ENCODE measurements at places on chromosomes 4 and X.

DNA sequence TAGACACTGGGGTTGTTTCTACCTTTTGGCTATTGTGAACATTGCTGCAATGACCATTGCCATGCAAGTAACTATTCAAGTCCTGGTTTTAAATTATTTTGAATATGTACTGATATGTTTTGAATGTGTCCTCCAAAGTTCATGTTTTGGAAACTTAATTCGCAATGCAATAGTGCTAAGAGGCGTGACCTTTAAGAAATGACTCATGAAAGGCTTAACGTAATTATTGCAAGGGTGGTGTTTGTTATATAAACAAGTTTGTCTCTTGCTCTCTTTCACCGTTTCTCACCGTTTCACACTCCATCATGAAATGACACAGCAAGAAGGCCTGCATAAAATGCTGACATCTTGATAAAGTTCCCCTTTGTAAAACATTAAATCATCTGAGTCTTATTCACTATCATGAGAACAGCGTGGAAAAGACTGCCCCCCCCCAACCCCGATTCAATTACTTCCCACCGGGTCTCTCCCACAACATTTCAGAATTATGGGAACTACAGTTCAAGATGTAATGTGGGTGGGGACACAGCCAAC lies 506.9 kb upstream of the FAM47C start:
- H3K36me3 ChIP-seq: no peaks in the 10 kb centered on the region
- H3K4me1 ChIP-seq: no peaks in the 10 kb centered on the region
- H3K27ac ChIP-seq: no peak overlapping the region
- no peak overlapping the region for H3K4me3 ChIP-seq
- H3K27me3 ChIP-seq: no peaks in the 10 kb centered on the region

GRCh38 chr4:41660352-41660751 lies 88.2 kb downstream of the PHOX2B start:
- no peak overlapping the region for H3K4me3 ChIP-seq
- H3K27me3 ChIP-seq: no peaks in the 10 kb centered on the region
- DNase-seq: no peak
- no peak overlapping the region for H3K27ac ChIP-seq
- H3K4me1 ChIP-seq: no peaks in the 10 kb centered on the region

DNA sequence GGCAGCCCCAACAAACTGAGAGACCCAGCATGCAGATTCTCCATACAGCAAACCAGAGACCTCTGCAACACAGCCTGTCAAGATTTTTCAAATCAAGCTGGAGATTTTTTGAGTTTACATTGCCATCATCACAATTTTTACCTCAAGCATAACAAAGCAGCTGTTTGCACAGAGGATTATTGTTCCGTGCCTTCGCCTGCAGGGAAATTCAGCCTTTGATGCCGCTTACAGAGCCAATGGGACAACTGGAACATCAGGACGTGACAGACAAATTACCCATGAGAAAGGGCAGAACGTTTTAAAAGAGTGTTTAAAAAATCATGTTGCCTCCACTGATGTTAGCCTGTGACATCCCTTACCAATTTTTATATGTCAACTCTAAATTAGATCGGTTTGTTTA lies 363.7 kb downstream of the FBXW7 start:
- no peaks in the 10 kb centered on the region for H3K4me1 ChIP-seq
- H3K36me3 ChIP-seq: no peaks in the 10 kb centered on the region
- no peak for DNase-seq
- no peak overlapping the region for H3K4me3 ChIP-seq
- H3K27ac ChIP-seq: no peak overlapping the region

DNA sequence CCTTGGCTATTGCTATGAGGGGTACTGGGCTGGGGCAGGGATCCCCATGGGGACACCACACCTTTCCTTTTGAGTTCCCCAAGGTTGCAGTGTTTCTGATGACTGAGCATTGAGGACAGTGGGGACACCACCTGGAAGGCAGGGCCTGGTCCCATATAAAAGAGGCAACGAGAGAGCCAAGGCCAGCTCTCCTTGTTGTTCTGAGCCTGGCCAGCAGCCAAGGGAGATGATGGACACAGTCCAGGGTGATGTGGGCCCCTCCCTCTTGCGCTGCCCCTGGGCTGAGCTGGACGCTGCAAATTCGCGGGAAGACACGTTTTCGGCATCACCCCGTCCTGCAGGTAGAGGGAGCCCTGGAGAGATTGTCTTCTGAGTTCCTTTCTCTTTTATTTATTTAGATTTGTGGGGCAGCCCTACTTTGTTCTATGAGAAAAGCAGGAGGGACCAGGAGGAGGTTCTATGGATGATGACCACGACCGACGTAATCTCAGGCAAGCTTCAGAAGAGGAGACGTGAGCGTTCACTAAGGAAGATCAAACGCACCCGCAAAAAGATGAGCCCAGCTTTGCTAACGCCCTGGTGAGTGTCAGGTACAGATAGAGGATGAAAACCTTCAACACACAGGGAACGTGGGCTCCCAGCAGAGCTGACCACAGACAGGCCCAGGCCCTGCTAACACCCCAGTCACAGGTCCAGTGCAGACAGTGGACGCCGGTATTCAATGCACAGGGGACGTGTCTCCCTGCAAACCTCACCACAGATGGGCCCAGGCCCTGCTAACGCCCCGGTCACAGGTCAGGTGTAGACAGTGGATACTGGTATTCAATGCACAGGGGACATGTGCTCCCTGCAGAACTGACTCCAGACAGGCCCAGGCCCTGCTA lies 97.4 kb downstream of the SHOX start:
- H3K27ac ChIP-seq: no peak overlapping the region
- H3K4me1 ChIP-seq: no peaks in the 10 kb centered on the region
- no peaks in the 10 kb centered on the region for H3K36me3 ChIP-seq
- no peak for DNase-seq
- H3K27me3 ChIP-seq: no peaks in the 10 kb centered on the region

GRCh38 chr4:11470438-11471045 lies 41.8 kb upstream of the HS3ST1 start:
- H3K27me3 ChIP-seq: no peaks in the 10 kb centered on the region
- no peaks in the 10 kb centered on the region for H3K36me3 ChIP-seq
- no peaks in the 10 kb centered on the region for H3K4me1 ChIP-seq
- peak; percentile 24 for DNase-seq
- H3K27ac ChIP-seq: no peak overlapping the region

DNA sequence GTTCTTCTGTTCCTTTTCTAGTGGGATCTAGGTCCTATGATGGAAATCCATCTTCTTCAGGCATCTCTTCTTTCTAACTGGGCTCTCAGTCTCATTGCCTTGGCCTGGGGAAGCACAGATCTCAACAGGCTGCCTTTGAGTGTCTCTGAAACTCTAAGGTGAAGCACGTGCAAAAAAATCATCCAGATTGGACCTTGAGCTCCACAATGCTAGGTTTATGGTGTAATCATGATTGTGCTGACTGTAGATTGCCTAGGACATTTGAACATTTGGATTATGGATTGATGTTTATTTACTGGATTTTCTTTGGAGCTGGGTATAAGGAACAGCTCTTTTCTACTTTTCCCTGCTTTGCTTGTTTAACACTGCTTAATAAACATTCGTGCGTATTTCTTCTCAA lies 191.5 kb upstream of the NR3C2 start:
- H3K27me3 ChIP-seq: no peaks in the 10 kb centered on the region
- H3K27ac ChIP-seq: no peak overlapping the region
- H3K4me3 ChIP-seq: no peak overlapping the region
- DNase-seq: no peak

DNA sequence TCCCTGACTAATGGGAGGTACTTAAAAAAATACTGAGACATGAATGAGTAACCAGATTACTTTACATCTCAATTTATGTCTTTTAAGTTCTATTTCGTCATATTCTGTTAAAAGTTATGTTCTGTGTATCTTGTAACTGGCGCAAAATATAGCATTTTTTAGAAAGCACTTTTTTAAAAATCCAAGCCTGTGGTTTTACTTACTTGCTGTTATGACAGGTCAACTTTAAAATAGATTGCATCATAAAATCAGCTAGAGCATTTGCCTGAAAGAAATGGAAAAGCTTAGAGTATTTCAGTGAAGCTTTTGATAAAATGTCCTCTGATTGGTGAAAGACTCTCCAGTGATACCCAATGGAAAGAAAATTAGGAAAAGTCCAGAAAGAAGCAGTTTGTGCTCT lies 1892.3 kb upstream of the TENM3 start:
- H3K27ac ChIP-seq: no peak overlapping the region
- H3K4me3 ChIP-seq: no peak overlapping the region
- DNase-seq: no peak
- no peaks in the 10 kb centered on the region for H3K4me1 ChIP-seq
- no peaks in the 10 kb centered on the region for H3K27me3 ChIP-seq
- no peaks in the 10 kb centered on the region for H3K36me3 ChIP-seq

- H3K4me1 ChIP-seq: no peaks in the 10 kb centered on the region
- DNase-seq: no peak
- no peaks in the 10 kb centered on the region for H3K36me3 ChIP-seq
- H3K27me3 ChIP-seq: no peaks in the 10 kb centered on the region
- no peak overlapping the region for H3K27ac ChIP-seq
Observed at GRCh38 chr4:111268769-111269414, 646.0 kb upstream of the PITX2 start.

GRCh38 chr4:79613269-79613935 lies 205.4 kb upstream of the GK2 start:
- no peaks in the 10 kb centered on the region for H3K36me3 ChIP-seq
- H3K4me3 ChIP-seq: no peak overlapping the region
- H3K4me1 ChIP-seq: no peaks in the 10 kb centered on the region
- H3K27me3 ChIP-seq: no peaks in the 10 kb centered on the region
- no peak for DNase-seq

GRCh38 chr4:165872461-165873297 lies at the start of gene TLL1:
TLL1 (plus strand) TSS chr4:165873237; CDS start chr4:165873905, 668 bp downstream.
- H3K4me1 ChIP-seq: no peaks in the 10 kb centered on the region
- peak within 1 kb of the TSS; percentile 38 for H3K27ac ChIP-seq
- no peaks in the 10 kb centered on the region for H3K36me3 ChIP-seq
- no peaks in the 10 kb centered on the region for H3K27me3 ChIP-seq
- DNase-seq: peak; percentile 5
- peak within 1 kb of the TSS; percentile 30 for H3K4me3 ChIP-seq

GRCh38 chr4:168610911-168611530 lies 114.2 kb downstream of the PALLD start:
- H3K27ac ChIP-seq: no peak overlapping the region
- no peak for DNase-seq
- H3K4me1 ChIP-seq: no peaks in the 10 kb centered on the region
- no peak overlapping the region for H3K4me3 ChIP-seq

DNA sequence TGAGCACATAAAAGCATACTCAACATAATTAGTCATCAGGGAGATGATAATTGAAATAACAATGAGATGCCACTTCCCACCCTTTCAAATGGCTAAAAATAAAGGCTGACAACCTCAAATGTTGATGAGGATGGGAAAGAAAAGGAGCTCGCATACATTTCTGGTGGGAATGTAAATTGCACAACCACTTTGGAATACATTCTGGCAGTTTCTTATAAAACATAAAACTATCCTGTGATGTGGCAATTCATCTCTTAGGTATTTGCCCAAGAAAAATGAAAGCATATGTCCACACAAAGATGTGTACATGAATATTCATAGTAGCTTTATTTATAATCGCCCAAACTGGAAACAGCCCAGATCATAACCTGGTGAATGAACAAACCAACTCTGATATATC lies 687 bp upstream of the ZNF275 start:
- H3K27me3 ChIP-seq: no peaks in the 10 kb centered on the region
- H3K4me3 ChIP-seq: no peak overlapping the region
- H3K36me3 ChIP-seq: no peaks in the 10 kb centered on the region
- no peak overlapping the region for H3K27ac ChIP-seq
- DNase-seq: no peak
- no peaks in the 10 kb centered on the region for H3K4me1 ChIP-seq

DNA sequence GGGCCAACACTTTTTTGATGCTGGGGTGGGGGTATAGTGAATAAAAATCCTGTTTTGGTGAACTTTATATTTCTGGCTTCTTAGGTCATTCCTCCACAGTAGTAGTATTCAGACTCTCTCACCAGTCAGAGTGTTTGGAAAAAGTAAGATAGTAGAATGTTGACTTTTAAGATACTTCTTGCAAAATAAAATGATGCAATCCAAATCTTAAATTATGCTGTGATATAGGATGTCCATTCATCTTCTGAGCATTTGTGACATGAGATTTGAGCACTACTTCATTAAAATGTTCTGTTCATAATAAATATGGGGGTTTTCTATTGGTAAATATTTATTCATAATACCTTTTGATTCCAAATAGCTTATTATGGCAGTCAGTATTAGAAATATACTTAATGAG lies 70.1 kb downstream of the BMP2K start:
- no peaks in the 10 kb centered on the region for H3K36me3 ChIP-seq
- no peak for DNase-seq
- H3K4me1 ChIP-seq: no peaks in the 10 kb centered on the region
- H3K27me3 ChIP-seq: no peaks in the 10 kb centered on the region

- no peak overlapping the region for H3K4me3 ChIP-seq
- H3K27me3 ChIP-seq: no peaks in the 10 kb centered on the region
- H3K4me1 ChIP-seq: no peaks in the 10 kb centered on the region
- no peak for DNase-seq
- H3K27ac ChIP-seq: no peak overlapping the region
Observed at GRCh38 chr4:110124711-110125110, 73.7 kb downstream of the ELOVL6 start.

GRCh38 chrX:32582729-32583128 lies 628.6 kb downstream of the DMD start:
- no peaks in the 10 kb centered on the region for H3K4me1 ChIP-seq
- H3K4me3 ChIP-seq: no peak overlapping the region
- H3K27ac ChIP-seq: no peak overlapping the region
- H3K27me3 ChIP-seq: no peaks in the 10 kb centered on the region
- no peak for DNase-seq
- H3K36me3 ChIP-seq: no peaks in the 10 kb centered on the region

GRCh38 chr4:147368948-147369347 lies 111.9 kb upstream of the EDNRA start:
- no peak for DNase-seq
- H3K4me3 ChIP-seq: no peak overlapping the region
- H3K36me3 ChIP-seq: no peaks in the 10 kb centered on the region

DNA sequence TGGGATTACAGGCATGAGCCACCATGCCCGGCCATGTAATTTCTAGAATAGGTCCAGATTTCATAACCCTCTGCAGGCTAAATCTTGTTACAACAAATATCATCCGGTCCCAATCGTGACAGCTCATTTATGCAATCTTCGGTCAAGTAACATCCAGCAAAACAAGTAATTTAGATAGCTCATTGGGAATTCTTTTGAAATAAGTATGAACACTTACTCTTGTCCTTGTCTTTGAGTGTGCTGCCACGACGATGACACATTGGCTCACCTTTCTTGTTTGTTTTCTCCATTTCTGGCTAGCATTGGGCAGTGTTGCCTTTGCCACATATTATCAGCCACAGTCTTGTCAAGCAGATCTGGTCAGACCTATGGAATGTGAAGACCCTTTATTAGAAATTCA lies 92.0 kb downstream of the PHEX start:
- H3K36me3 ChIP-seq: no peaks in the 10 kb centered on the region
- no peak for DNase-seq
- H3K4me1 ChIP-seq: no peaks in the 10 kb centered on the region

- no peaks in the 10 kb centered on the region for H3K27me3 ChIP-seq
- H3K36me3 ChIP-seq: no peaks in the 10 kb centered on the region
- H3K4me3 ChIP-seq: no peak overlapping the region
- DNase-seq: no peak
- H3K27ac ChIP-seq: no peak overlapping the region
- H3K4me1 ChIP-seq: no peaks in the 10 kb centered on the region
Observed at GRCh38 chrX:119218198-119218597, 17.9 kb upstream of the PGRMC1 start.

- no peak for DNase-seq
- H3K36me3 ChIP-seq: no peaks in the 10 kb centered on the region
- no peaks in the 10 kb centered on the region for H3K4me1 ChIP-seq
- no peak overlapping the region for H3K4me3 ChIP-seq
- H3K27ac ChIP-seq: no peak overlapping the region
- no peaks in the 10 kb centered on the region for H3K27me3 ChIP-seq
Observed at GRCh38 chrX:72373136-72373535, 67.4 kb upstream of the CITED1 start.
